ENCODE measurements at places on chromosomes 16 and 17.

DNA sequence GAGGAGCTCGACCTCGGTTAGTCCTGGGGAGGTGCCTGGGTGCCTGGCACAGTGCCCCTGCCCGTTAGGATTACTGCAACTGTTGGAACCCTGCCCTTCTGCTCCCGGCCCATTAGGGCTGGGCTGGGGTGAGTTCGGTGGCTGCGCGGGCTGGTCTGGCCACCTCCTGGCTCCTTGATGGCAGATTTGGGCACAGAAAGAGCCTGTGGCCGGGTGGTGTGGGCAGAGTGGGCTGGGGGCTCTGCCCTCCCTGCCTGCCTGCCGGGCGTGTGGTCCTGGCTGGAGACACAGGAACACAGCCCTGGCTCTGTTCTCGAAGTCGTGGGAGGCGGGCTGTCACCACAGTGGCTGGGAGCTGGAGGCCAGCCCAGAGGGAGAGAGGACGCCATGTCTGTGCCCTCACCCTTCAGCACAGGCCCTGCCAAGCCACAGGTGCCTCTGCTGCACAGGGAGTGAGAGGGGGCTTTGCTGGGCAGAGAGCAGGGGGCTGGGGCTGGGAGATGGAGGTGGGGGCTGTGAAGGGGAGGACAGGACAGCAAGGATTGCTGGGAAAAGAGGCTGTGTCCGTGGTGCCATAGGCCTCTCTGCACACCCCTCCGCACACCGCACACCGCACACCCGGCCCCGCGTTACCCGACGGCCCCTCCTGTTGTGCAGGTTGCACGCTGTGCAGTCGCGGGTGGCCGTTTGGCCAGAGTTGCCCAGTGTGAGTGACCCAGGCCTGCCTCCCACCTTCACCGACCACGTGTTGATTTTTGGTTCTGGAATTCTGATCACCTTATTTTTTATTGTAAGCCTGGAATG lies 236.6 kb upstream of the GSE1 start:
- no peak overlapping the region for H3K4me3 ChIP-seq
- peaks cover 9% of the 10 kb centered on the region for H3K4me1 ChIP-seq
- no peak overlapping the region for H3K27ac ChIP-seq
- no peaks in the 10 kb centered on the region for H3K36me3 ChIP-seq
- DNase-seq, result no peak
- H3K27me3 ChIP-seq, result no peaks in the 10 kb centered on the region

DNA sequence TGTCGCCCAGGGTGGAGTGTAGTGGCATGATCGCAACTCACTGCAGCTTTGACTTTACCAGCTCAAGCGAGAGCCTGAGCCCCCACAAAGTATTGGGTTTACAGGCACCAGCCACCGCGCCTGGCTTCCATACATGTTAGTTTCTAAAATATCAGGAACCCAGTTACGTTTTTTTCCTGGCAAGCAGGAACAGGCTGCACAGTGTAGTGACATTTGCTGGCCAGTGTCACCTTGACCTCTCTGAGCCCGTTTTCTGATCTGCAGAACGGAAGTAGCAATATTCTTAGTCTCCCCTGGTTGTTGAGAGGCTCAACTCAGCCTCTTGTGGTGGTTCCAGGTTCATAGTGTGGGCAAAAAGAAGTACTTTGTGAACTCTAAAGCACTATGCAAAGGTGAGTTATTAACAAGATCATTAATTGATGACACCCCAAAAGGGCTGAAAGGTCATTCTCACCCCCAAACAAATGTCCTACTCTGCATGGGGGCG lies 15.6 kb downstream of the IGF2BP1 start:
- peaks cover 12% of the 10 kb centered on the region for H3K4me1 ChIP-seq
- no peak overlapping the region for H3K4me3 ChIP-seq
- no peaks in the 10 kb centered on the region for H3K36me3 ChIP-seq
- H3K27me3 ChIP-seq, result peaks cover 83% of the 10 kb centered on the region
- DNase-seq, result no peak

- no peak for DNase-seq
- H3K4me1 ChIP-seq, result peaks cover 13% of the 10 kb centered on the region
- peaks cover 71% of the 10 kb centered on the region for H3K36me3 ChIP-seq
- H3K4me3 ChIP-seq, result no peak overlapping the region
- H3K27ac ChIP-seq, result no peak overlapping the region
Observed at GRCh38 chr16:15611610-15612009, 31.3 kb downstream of the MARF1 start.

- DNase-seq, result no peak
- H3K27ac ChIP-seq, result no peak overlapping the region
- H3K4me1 ChIP-seq, result peaks cover 8% of the 10 kb centered on the region
- H3K36me3 ChIP-seq, result no peaks in the 10 kb centered on the region
- no peaks in the 10 kb centered on the region for H3K27me3 ChIP-seq
- no peak overlapping the region for H3K4me3 ChIP-seq
Observed at GRCh38 chr17:50501054-50501453, 7.2 kb upstream of the MYCBPAP start.

GRCh38 chr17:74745548-74746177 lies 2.8 kb upstream of the NHERF1 start:
- no peak overlapping the region for H3K4me3 ChIP-seq
- H3K27me3 ChIP-seq, result no peaks in the 10 kb centered on the region
- H3K4me1 ChIP-seq, result peaks cover 2% of the 10 kb centered on the region
- no peak overlapping the region for H3K27ac ChIP-seq
- no peak for DNase-seq
- no peaks in the 10 kb centered on the region for H3K36me3 ChIP-seq

- H3K4me3 ChIP-seq, result no peak overlapping the region
- H3K4me1 ChIP-seq, result peaks cover 22% of the 10 kb centered on the region
Observed at GRCh38 chr17:17769869-17770631, 66.7 kb downstream of the SREBF1 start.

GRCh38 chr16:10982465-10983150 lies 38.2 kb downstream of the CLEC16A start:
- no peaks in the 10 kb centered on the region for H3K27me3 ChIP-seq
- peaks cover 16% of the 10 kb centered on the region for H3K36me3 ChIP-seq
- DNase-seq, result no peak

GRCh38 chr17:63041251-63041650 lies 75.2 kb downstream of the TANC2 start:
- H3K27me3 ChIP-seq, result no peaks in the 10 kb centered on the region
- H3K36me3 ChIP-seq, result peaks cover 8% of the 10 kb centered on the region
- no peak for DNase-seq

DNA sequence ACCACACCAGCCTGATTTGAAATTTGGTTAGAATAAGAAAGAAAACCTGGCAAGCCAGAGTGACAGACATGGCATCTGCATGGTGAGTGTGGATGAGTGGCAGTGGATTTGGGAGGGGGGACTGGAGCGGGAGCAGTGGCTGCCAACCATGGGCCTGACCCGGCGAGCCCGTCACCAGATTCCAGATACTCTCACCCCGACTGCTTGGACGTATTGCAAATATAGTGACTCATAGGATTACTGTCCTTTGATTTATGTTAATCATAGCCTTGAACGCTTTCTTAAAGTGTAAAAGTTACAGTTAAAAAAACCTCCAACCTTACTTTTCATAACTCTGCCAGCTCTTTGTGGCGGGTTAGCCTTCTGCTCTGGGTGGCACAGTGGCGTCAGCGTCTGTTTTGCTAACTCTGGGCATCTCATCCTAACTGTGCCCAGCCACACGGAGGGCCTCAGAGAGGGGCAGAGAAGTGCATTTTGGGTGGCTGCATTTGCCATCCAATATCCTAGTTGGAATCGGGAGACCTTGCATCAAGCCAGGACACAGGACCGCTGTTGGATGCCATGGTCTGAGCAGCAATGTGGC lies 26.8 kb upstream of the FOXK2 start:
- DNase-seq, result no peak
- peaks cover 27% of the 10 kb centered on the region for H3K4me1 ChIP-seq
- no peaks in the 10 kb centered on the region for H3K36me3 ChIP-seq
- H3K4me3 ChIP-seq, result no peak overlapping the region
- no peaks in the 10 kb centered on the region for H3K27me3 ChIP-seq

- H3K36me3 ChIP-seq, result peaks cover 65% of the 10 kb centered on the region
- DNase-seq, result no peak
- no peak overlapping the region for H3K4me3 ChIP-seq
- no peak overlapping the region for H3K27ac ChIP-seq
- H3K4me1 ChIP-seq, result no peaks in the 10 kb centered on the region
Observed at GRCh38 chr17:30278032-30278431, 13.7 kb downstream of the BLMH start.

- H3K4me3 ChIP-seq, result no peak overlapping the region
- DNase-seq, result no peak
- H3K27ac ChIP-seq, result no peak overlapping the region
Observed at GRCh38 chr17:2613089-2613808, 19.8 kb downstream of the PAFAH1B1 start.

DNA sequence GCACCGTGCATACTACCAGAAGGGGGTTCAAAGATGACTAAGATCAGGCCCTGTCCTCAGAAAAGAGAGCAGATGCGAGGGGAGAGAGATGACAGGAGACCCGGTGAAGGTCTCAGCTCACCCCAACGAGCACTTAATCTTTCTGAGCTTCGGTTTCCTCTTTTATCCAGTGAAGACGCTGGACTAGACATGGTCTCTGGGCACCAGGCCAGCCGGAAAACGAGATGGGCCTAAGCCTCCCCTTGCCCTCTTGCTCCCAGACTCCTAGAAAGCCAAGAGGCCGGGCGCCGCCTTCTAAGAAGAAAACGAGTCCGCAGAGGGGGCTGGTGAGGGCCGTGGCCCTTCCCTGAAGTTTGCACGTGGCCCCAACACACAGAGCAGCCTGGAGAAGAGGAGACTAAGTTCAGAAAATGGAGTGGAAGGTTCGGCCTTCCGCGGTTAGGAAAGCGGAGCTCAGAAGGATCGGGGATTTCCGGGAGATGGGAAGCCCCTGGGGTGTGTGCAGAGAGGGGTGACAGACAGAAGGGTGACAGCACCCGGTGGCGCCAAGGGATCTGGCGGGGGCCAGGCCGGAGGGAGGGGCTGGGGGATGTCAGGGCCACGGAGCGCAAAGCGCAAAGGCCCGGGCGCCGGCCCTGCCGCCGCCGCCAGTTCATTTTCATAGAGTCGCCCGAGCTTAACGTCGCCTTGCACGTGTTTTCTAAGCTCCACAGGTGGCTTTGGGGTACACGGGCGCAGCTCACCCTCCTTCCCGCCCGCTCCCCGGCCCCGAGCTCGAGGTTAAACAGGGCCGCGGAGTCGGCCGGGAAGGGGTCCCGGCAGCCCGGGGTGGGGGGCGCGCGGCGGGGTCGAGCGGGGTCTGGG lies 42.1 kb upstream of the BHLHA9 start:
- no peaks in the 10 kb centered on the region for H3K4me1 ChIP-seq
- no peaks in the 10 kb centered on the region for H3K36me3 ChIP-seq
- H3K27ac ChIP-seq, result no peak overlapping the region
- no peak overlapping the region for H3K4me3 ChIP-seq
- no peak for DNase-seq
- H3K27me3 ChIP-seq, result peaks cover 55% of the 10 kb centered on the region

DNA sequence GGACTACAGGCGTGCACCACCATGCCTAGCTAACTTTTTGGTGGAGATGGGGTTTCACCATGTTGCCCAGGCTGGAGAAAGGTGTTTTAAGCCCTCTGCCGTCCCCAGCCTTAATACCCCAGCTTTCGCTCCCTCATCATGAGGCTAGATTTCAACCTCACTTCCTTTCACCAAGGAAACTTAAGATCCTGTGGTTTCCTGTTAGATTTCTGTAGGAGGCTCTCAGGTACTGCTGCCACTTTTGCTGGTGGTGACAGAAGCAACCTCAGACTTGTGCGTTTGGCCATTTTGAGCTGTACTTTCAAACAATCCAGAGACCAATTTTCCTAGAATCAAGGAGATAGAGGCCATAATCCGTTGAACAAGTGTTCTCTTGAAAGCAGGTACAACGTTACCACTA lies 36.2 kb downstream of the MPHOSPH6 start:
- H3K4me3 ChIP-seq, result no peak overlapping the region
- H3K36me3 ChIP-seq, result no peaks in the 10 kb centered on the region
- H3K27me3 ChIP-seq, result no peaks in the 10 kb centered on the region
- no peak for DNase-seq

DNA sequence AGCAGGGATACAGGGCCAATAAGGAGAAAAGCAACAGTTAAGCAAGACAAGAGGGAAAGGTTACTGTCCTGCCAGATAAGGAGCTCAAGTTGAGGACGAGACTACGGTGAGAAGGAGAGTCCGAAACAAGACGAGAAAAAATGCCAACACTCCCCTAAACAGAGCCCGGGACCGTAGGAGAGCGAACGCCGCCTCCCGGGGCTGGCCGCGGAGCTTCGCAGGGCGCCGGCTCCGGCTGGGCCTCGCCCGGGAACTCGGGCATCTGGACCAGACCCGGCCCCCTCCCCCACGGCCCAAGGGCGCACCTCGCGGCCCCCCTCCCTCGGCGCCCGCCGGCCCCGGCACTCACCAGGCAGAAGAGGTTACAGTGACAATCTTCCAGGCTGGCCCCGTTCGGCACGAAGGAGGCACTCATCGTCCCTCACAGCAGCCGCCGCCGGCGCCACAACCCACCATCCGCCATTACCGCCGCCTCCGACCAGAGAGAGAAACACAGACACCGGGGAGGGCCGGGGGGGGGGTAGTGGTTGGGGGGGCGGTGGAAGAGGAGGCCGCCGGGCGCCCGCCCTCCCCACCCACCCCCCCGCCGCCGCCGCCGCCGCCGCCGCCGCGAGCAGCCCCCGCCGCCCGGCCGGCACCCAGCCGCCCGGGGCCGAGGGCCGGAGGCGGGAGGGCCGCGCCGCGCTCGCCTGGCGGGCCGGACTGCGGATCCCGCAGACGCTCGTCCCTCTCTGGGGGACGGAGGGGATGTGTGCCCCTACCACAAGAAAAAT lies at the start of gene MED13:
Gene MED13 (minus strand): TSS at position 488 of the 773 bp plus-strand sequence. CDS start 73 bp downstream, at position 415.
- H3K27me3 ChIP-seq, result no peaks in the 10 kb centered on the region
- H3K4me1 ChIP-seq, result peaks cover 23% of the 10 kb centered on the region
- peaks cover 36% of the 10 kb centered on the region for H3K36me3 ChIP-seq

- DNase-seq, result no peak
- H3K27me3 ChIP-seq, result no peaks in the 10 kb centered on the region
- no peak overlapping the region for H3K4me3 ChIP-seq
- no peak overlapping the region for H3K27ac ChIP-seq
- H3K4me1 ChIP-seq, result no peaks in the 10 kb centered on the region
Observed at GRCh38 chr17:11324846-11325420, 83.9 kb downstream of the SHISA6 start.
